Frontal cortex (tissue), 4 donors: ENCODE measurements at places on chromosomes 1 and 21. TPM values are rescaled to one million over a fixed set of nuclear protein-coding genes. Genes with fewer than 3 reads are reported as not detected.

TUT4 gene
- total RNA-seq, result 130 TPM

OR2T33 gene
- not detected for total RNA-seq

DR1 gene
- total RNA-seq, result 22.4 TPM

TBX19 gene
- 0.41 TPM for total RNA-seq

KRTAP27-1 gene
- total RNA-seq, result not detected

CBS gene
- 51.4 TPM for total RNA-seq

CSMD2 gene
- total RNA-seq, result 23.6 TPM

SYNC gene
- 3.7 TPM for total RNA-seq

RHBDL2 gene
- 0.41 TPM for total RNA-seq

OR14A2 gene
- not detected for total RNA-seq

TRIM63 gene
- not detected for total RNA-seq

RNF187 gene
- 72.2 TPM for total RNA-seq
